ENCODE measurements at places on chromosomes 4 and X.
A peak's percentile ranks its signal among the peaks of the same experiment; 100 is the strongest.

GRCh38 chrX:131477498-131477897 lies 66.4 kb upstream of the OR13H1 start:
- no peak for DNase-seq

DNA sequence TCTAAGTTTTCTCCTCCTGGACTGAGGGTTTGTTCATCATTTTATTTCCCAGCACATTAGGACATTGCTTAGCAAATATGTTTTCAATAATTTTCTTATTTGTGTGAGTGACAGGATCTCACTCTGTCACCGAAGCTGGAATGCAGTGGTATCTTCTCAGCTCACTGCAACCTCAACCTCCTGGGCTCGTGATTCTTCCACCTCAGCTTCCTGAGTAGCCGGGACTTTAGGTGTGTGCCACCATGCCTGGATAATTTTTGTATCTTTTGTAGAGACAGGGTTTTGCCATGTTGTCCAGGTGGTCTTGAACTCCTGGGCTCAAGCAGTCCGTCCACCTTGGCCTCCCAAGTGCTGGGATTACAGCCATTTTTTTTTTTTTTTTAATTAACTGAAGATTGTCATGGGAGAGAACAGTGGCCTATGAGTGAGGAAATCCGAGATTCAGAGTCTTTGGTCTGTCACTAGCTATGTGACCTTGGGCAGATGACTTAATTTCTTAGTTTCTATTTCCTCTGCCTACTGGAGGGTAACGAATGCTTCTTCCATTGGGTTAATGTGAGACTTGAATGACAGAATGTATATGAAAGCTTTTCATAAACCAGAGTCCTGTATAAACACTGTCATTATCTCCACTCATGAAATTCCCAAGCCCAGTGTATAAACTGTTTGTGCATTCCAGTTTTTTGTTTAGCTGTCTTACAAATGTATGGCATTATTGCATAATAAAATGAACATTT lies 23.9 kb downstream of the MOB1B start:
- no peak for DNase-seq

DNA sequence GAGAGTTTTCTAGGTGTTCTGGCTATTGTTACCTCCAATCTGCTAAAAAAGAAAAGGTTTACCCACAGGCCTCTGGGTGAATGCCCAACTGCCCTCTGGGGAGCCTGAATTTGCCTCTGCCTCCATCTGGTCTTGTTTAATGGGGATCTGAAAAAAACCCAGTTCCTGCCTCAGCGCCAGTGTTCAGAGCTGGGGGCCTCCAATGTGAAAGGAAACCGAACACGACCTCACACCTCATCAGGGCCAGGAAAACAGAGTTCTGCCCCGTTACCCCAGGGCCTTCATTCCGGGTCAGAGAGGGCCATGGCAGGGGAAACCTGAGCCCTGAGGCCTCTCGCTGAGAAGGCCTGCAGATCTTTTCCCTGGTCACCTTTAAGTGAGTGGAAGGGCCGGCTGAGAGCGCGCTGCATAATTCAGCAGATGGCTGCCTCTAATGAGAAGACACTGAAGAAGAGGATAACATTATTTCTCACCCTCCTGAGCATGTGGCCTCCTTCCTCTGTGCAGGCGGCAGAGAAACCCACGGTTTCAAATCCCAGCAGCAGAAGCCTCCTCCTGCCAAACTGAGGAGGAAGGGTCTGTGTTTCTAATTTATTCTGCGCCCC lies 6.8 kb downstream of the SEPTIN6 start:
- DNase-seq: no peak

GRCh38 chr4:70603856-70604255 lies 11.8 kb downstream of the AMBN start:
- no peak for DNase-seq

GRCh38 chrX:78923198-78924015 lies 21.8 kb upstream of the P2RY10 start:
- no peak for DNase-seq

GRCh38 chr4:1277667-1278665 lies 11.7 kb upstream of the MAEA start:
- DNase-seq: no peak

DNA sequence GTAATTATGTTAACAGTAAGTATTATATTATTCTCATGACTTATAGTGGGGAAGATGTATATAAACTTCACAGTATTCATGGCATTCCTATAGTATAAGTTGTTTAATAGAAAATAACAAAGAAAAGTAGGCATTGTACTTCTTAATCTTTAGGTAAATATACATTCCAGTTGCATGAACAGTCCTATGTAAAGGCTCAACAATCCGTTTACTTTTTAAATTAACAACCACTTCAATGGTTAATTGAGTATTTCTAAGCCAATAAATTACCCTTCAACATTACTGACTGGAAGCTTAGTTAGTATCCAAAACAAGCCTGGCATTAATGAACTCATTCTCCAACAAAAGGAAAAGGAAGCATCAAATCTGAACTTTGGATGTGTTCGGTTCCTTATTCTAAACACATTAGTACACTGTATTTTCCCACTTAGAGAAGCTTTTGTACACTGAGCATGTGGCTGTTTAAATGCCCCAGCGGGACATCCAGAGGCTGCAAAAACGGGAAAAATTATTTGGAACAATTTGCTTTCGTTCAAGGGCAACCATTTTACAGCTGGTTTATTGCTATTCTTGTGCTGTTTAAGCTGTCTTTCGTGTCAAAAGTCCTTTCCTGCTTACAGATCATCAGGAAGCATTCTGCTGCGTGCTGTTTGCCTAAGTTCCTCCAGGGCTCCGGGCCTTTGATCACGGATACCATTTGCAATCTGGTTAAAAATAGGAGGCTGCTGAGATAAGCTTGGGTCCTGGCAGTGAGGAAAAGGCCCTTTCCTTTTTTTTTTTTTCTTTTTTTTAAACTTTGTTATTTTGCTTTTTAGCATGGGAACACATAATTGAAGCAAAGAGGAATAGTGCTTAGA lies 460.3 kb downstream of the SPRY1 start:
- DNase-seq: peak; percentile 35

GRCh38 chr4:1488831-1489638 lies 82.8 kb upstream of the NKX1-1 start:
- DNase-seq: no peak

DNA sequence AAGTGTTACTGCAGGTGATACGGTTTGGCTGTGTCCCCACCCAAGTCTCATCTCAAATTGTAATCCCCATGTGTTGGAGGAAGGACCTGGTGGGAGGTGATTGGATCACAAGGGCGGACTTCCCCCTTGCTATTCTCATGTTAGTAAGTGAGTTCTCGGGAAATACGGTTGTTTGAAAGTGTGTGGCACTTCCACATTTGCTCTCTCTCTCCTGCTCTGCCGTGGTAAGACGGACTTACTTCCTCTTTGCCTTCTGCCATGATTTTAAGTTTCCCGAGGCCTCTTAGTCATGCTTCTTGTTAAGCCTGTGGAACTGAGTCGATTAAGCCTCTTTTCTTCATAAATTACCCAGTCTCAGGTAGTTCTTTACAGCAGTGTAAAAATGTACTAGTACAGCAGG lies 65.2 kb upstream of the SLC7A11 start:
- DNase-seq: no peak

DNA sequence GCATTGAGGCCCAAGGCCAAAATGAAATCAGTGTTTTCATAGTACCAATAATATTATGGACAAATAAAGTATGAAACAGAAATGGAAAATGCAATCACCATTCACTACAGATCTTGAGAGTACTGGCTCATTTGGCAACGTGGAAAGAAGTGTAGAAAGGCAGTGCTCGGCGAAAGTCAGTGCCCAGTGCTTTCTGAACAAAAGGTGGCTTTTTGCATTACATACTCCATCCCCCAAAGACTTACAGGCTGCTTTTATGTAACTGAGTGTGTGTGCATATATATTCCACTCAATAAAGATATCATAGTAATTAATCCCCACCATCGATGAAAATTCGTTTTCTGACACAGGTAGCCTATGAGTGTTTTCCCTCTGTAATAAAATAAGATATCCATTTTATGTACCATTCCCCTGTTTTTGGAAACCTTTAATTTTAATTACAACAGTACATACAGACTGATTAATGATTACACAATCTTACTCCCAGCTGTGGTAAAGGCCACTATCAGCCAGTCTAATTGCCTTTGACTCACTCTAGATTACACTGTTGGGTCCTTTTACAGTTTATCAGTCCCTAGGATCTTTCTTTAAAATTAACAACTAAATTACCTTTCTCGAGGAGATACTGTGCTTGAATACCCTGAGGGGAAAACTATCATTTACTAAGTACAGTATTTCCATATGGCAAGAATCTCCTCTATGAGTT lies 65.9 kb downstream of the MAD2L1 start:
- no peak for DNase-seq

DNA sequence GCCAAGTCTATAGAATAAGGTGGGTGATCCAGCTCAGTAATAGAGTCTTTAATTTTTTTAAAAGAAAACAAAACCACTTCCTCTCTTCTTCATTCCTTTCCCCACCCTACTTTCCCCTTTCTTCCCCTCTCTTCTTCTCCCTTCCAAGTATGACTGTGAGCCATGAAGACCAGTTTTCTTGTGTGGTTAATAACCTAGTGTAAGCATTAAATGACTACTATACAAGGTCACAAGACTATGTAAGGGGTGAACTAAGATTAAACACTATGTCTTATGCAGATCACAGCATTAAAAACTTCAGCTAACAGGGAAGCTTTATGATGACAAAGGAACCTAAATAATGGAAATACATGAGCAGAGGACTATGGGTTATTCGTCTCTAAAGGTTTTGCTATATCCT lies 135.4 kb downstream of the GUCY2F start:
- no peak for DNase-seq

GRCh38 chrX:110241816-110242215 lies 76.1 kb downstream of the AMMECR1 start:
- DNase-seq: no peak

GRCh38 chr4:76585897-76586360 lies 150.9 kb downstream of the SHROOM3 start:
- DNase-seq: no peak

DNA sequence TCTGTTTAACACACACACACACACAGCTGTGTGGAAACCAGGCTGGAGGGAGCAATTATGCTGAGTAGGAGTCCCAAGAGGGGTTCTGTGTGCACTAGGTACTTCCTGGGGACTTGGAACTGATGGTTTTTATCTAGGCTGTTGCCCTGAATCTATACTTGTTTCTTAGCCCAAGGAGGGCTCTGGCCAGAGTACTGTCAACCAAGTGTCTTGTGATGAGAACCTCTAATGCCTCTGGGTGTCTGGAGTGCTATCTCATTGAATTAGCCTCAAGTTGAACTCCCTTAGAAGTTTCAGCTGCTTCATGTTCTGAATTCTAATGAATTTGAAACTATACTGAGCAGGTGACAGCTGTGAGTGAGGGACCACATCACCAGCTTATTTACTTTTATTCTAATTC lies 16.6 kb downstream of the ARHGAP24 start:
- DNase-seq: no peak

- no peak for DNase-seq
Observed at GRCh38 chr4:98536631-98537030, 121.8 kb downstream of the TSPAN5 start.

- no peak for DNase-seq
Observed at GRCh38 chr4:103197765-103198110, 405 bp downstream of the CENPE start.

DNA sequence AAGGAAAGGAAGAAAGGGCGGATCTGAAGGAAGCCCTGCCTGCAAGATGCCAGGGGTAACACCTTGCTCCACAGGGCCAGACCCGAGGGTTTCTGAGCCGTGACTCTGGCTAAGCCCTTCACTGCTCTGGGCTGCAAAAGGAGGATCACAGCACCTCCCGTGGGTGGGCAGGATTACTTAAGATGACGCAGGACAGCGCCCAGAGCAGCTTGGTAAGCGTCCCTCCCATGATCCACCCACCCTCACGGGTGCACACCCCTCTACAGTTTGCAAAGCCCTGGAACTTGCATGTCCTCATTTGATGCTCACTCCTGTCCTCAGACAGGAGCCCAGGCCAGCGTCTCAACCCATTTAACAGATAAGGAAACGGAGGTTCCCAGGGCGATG lies 64.9 kb downstream of the CRMP1 start:
- no peak for DNase-seq

DNA sequence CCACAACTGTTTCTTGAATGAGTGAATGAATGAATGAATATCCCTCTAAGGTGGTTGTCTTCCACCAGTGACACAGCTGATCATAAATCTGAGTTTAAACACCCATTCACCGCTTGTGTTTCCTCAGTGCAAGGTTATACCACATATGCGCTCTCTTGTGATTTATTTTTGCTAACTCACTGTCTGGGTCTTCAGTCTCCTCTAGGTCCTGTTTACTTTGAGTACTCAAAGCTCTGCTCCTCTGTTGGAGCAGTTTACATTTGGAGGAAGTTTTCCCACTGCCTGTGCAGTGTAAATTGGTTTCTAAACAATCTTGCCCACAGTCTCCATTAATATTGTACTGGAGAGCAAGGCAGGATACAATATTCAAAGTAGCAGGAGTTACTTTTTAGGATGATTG lies 212.6 kb upstream of the JADE1 start:
- no peak for DNase-seq

- DNase-seq: no peak
Observed at GRCh38 chrX:11666952-11667685, 1.4 kb upstream of the ARHGAP6 start.

GRCh38 chr4:17562157-17562556 lies 14.8 kb upstream of the LAP3 start:
- no peak for DNase-seq

- DNase-seq: no peak
Observed at GRCh38 chr4:103720661-103721060, 876 bp upstream of the TACR3 start.

GRCh38 chr4:48483006-48483776 lies at the start of gene SLC10A4:
Gene SLC10A4 (plus strand): TSS chr4:48483343. CDS start chr4:48483562, 219 bp downstream.
- no peak for DNase-seq

- no peak for DNase-seq
Observed at GRCh38 chrX:44055638-44056037, 82.4 kb upstream of the NDP start.

GRCh38 chr4:162972661-162973330 lies 193.9 kb downstream of the NAF1 start:
- no peak for DNase-seq

GRCh38 chr4:151640381-151640780 lies 120.4 kb downstream of the GATB start:
- no peak for DNase-seq

DNA sequence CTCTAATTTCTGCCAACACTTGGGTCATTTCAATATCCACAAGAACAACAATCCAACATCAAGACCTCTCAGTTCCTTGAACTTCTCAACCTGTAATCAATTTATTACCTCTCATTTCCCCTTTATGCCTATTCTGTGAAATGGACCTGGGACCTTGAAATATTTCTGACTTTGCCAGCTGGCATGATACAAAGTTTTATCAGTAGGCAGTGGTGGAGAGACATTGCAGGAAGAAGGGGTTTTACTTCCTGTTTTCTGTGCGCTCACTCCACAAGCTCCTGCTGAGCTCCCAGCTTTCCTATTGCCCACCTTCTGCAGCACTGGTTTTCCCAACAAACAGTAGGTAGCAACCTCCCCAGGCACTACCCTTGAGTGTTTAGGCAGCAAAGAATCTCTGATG lies 3.5 kb upstream of the ARHGEF6 start:
- no peak for DNase-seq
